Activated CD8-positive, alpha-beta T cell treated with anti-CD3 and anti-CD28 coated beads, Interleukin-2, amount 10 ng/mL, durations not matched to agents 7 days and 5 days (primary cell): ENCODE measurements at places on chromosomes 5 and 9. TPM values are rescaled to one million over a fixed set of nuclear protein-coding genes. Genes with fewer than 3 reads are reported as not detected.

FRMPD1 gene
- total RNA-seq: not detected

NTRK2 gene
- 0.05 TPM for total RNA-seq

PRDM9 gene
- not detected for total RNA-seq

IL33 gene
- not detected for total RNA-seq

LTC4S gene
- total RNA-seq: 3.7 TPM

KIF24 gene
- 11.2 TPM for total RNA-seq

FBP2 gene
- not detected for total RNA-seq

APBA1 gene
- total RNA-seq: 0.13 TPM

RASEF gene
- total RNA-seq: not detected
